ENCODE measurements at places on chromosomes 12 and 14. TPM values are rescaled to one million over a fixed set of nuclear protein-coding genes. Genes with fewer than 3 reads are reported as not detected.

- DNase-seq: no peak
Measured at GRCh38 chr12:110763583-110763982, 20.9 kb upstream of the PPP1CC start.

DNA sequence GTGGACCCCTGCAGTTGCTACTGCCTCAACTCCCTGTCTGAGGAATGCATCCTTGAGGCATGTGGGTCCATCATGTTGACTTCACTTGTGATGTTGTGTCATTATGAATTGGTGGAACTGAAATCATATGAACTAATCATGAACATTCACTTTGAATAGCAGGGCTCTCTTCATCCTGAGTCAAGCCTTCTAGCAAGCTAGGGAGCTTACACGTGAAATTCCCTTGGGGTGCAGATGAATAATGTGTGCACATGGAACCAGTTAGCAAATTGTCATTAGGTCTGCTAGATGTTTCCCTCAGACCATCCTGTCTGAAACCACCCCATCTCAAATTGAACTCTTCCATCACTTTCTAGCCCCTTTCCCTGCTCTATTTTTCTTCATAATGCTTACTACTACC, 3.6 kb downstream of the COQ6 start:
- no peak for DNase-seq

DNA sequence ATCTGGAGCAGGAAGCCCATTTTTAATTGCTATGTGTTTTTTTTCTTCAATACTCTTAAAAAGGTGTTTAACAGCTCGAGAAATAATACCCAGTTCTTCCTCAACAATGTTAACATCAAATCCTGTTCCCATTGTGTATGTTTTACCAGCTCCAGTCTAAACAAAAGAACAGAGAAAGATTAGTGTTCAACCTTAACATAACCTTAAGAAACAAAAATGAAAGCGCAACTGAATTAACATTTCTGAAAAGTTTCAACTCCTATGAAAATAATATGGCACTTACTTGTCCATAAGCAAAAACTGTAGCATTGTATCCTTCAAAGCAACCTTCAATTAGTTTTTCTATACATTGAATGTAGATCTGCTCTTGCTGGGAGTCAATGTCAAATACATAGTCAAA, 73.2 kb downstream of the KIF21A start:
- DNase-seq: no peak

DNA sequence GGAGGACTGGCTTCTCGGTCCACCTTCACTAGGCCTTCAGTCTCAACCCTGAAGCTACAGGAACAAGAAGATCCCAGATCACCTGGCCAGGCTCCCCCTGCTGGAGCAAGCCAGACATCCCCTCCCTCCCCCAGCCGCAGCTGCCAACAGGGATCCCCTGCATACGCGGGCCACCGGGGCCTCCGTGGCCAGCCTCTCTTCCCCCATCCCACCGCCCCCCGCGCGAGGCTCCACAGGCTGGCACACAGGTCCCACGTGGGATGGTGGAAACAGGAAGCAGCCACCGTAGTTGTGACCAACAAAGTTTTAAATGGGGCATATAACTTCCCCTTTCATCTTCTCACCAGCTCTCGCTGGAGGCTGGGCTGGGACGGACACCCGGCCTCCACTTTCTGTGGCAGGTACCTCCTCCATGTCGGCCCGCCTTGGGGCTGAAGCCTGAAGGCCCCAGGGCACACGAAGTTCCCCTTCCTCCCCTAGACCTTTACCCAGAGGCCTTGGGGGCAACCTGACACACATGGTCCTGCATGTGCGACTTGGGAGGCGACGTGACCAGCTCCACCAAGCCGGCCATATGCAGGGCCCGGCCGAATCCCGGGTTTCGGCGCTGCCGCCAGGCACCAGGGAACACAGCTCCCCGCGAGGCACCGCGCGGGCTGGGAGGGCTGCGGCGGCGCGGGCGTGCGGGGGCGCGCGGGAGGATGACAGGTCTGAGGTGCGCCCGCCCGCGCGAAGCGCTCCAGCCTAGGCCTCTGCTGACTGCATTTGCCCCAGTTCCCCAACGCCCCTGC, 44.4 kb upstream of the PNMA1 start:
- peak; percentile 89 for DNase-seq

DNA sequence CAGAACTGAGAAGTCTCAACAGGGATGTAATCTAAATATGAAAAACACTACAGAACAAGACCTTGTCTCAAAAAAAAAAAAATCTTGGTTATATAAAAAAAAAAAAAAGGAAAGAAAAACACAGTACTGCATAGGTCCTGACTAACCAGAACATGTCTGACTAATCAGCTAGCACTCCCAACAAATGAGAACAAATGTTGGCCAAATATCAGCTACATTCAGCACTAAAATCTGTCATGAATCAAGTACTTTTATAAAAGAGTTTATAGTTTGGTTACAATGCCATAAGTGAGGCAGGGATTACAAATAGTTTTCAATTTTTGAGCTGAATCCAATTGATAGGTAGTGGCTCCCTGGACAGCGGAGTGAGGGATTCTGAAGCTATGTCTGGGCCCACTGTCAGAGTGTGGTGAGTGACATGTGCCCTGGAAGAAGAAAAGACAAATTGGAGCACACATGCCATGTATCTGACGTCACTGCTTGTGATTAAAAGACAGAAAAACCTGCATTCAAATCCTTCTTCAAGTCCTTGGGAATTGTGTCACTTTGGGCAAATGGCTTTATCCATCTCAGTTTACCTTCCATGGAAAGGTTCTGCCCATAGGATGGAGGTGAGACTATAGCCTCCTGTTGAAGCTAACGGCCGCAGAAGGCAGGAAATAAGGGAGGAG, 5.6 kb upstream of the FAM234B start:
- DNase-seq: no peak

- DNase-seq: no peak
Measured at GRCh38 chr12:48932878-48933277, 7.6 kb upstream of the FKBP11 start.

- DNase-seq: no peak
Measured at GRCh38 chr12:98579347-98579746, 14.1 kb upstream of the SLC25A3 start.

- DNase-seq: no peak
Measured at GRCh38 chr12:57803319-57803893, 15.1 kb downstream of the AVIL start.

DNA sequence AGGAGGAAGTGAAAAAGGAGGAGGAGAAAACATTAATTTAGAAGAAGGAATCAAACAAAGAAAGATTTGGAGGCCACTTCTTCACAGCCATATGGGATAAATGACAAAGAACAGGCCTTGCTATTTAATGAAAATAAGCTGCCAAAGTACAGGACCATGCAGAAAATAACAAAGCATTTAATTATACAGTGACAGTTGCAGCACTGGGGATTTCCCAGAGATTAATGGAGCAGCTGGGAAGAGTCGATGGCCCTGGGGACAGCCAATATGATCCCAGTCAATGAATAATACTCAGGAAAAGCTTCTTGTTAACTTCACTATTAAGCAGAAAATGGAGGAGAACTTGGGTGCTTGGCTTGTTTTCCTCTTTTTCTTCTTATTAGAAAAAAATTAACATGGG, 34.6 kb downstream of the RERG start:
- no peak for DNase-seq

GRCh38 chr14:23402296-23403138, 5.6 kb downstream of the MYH6 start:
- DNase-seq: no peak

DNA sequence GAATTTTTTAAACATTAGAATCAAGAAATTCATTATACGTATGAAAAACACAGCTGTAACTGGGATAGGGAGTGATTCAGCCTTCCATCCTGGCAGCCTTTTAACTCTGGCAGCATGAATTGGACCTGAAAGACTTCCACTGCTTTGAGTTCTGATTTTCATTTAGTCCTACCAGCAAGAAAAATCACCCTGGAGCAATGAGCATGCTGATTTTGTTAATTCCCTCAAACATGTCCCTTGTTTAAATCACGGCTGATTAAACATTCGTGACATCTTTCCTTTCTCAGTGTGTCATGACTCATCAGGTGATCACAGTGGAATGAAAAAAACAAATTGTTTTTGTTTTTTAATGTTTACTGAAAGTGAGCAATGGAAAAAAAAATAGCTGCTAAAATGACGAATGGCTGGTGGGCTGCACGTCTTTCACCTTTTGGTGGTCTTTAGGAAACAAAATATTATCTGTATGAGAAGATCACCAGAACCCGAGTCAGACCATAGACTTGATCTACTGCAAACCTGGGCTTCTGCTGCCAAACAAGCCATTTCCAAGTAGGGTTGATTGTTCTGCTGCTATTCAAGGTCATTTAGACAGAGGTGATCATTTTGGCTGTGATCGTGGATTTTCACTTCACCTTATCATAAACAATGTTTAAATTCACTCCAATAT, 67.0 kb upstream of the CAND1 start:
- DNase-seq: no peak

- DNase-seq: no peak
Measured at GRCh38 chr12:85781766-85782165, 54.4 kb downstream of the RASSF9 start.

GRCh38 chr12:105766029-105766428, 372.7 kb downstream of the NUAK1 start:
- no peak for DNase-seq

GRCh38 chr12:51082561-51083125, 753 bp downstream of the CSRNP2 start:
- DNase-seq: peak; percentile 11

DNA sequence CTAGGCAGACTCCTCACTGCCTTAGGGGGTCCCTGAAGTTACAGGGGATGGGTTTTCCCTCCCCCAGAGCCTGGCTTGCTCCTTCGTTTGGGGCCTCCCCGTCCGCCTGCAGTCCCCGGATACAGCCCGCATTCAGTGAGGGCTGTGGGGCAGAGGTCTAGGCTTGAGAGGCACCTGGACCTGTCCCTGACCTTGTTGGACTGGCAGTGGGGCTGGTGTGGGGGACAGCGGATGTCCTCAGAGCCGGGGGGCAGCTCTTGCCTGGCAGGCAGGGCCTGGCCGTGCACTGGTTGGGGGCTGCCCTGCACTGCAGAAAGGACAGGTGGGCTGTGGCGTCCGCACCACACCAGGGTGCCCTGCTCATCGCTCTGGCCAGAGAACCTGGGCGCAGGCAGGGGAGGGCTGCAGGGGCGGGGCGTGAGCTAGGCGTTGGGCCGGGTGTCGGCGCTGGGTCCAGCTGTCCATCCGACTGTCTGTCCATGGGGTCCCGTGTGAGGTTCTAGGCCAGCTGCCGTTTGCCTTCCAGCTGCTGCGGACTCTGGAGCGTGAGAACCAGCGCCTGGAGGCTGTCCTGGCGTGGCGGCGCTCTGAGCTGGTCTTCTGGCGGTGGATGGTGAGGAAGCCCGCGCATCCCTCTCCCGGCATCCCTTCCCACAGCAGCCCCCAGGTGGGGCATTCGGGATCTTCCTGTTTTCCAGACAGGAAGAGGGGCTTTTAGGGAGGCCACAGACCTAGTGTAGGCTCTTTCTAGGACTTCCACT, 6.0 kb downstream of the TEDC1 start:
- DNase-seq: no peak

- peak; percentile 29 for DNase-seq
Measured at GRCh38 chr12:118371321-118372282, 1.1 kb downstream of the TAOK3 start.

GRCh38 chr12:111812881-111813741, 28.9 kb upstream of the MAPKAPK5 start:
- DNase-seq: peak; percentile 79

- no peak for DNase-seq
Measured at GRCh38 chr12:54428050-54429013, 9.3 kb upstream of the ITGA5 start.

DNA sequence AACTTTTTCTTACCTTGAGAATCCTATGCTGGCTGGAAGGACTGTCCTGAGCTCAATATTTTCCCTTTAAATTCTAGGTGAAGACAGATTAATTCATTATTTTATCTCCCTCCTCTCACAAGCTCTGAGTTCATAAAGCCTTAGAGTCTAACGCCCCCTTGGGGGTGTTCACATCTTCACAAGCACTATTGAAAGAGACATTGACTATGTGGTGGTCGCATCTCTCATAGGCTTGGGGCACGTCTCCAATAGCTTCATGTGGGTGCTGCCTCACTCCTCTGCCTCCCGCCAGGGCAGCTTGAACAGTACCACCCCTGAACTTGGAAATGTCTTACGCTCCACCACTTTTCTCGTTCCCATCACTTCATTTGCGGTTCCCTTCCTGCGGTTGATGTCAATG, 106.2 kb downstream of the UNC79 start:
- DNase-seq: no peak

DNA sequence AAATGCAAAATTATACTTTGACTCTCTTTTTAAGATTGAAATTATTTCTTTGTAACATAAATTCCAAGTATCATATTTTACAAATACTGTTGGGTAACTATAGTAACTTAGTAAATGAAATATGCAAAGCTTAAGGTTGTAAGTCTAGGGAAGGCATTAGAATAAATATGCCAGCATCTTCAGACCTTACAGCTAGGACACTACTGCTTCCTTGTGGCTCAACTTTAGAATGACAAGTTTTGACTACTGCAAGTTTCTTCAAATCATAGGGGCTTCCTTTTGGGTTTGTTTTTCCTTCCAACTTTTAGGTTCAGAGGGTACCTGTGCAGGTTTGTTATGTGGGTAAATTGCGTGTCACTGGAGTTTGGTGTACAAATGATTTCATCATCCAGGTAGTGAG, 17.7 kb upstream of the ANP32D start:
- DNase-seq: peak; percentile 4

- DNase-seq: peak; percentile 23
Measured at GRCh38 chr12:49296836-49297694, 2.1 kb downstream of the PRPH start.

The CCDC88C gene
- 28.0 TPM for polyA plus RNA-seq

The RNF212B gene
- 0.34 TPM for polyA plus RNA-seq

The CLEC9A gene
- 2.5 TPM for polyA plus RNA-seq

The SMOC1 gene
- polyA plus RNA-seq: 0.85 TPM

The ZDHHC22 gene
- polyA plus RNA-seq: 1.6 TPM

The KLHDC1 gene
- 4.9 TPM for polyA plus RNA-seq

The WBP11 gene
- 45.6 TPM for polyA plus RNA-seq

The SLC2A14 gene
- polyA plus RNA-seq: 0.55 TPM

The ABHD4 gene
- polyA plus RNA-seq: 25.3 TPM

The PLEKHD1 gene
- polyA plus RNA-seq: 0.03 TPM

The CPNE8 gene
- 13.5 TPM for polyA plus RNA-seq

The TAPBPL gene
- polyA plus RNA-seq: 38.5 TPM

The LEMD3 gene
- 33.6 TPM for polyA plus RNA-seq

The SPPL3 gene
- 48.1 TPM for polyA plus RNA-seq

The RAB3IP gene
- polyA plus RNA-seq: 58.6 TPM

The LRRC10 gene
- not detected for polyA plus RNA-seq

The ERBB3 gene
- 326 TPM for polyA plus RNA-seq

Data from large intestine (tissue), 12 donors.